SIG-M5 (cell line): ENCODE measurements at places on chromosomes 11 and 22.

GRCh38 chr11:64850979-64851567 lies 6.6 kb upstream of the CDC42BPG start:
- DNase-seq, result no peak

- DNase-seq, result no peak
Measured at GRCh38 chr22:31509061-31509762, 12.9 kb downstream of the SFI1 start.

DNA sequence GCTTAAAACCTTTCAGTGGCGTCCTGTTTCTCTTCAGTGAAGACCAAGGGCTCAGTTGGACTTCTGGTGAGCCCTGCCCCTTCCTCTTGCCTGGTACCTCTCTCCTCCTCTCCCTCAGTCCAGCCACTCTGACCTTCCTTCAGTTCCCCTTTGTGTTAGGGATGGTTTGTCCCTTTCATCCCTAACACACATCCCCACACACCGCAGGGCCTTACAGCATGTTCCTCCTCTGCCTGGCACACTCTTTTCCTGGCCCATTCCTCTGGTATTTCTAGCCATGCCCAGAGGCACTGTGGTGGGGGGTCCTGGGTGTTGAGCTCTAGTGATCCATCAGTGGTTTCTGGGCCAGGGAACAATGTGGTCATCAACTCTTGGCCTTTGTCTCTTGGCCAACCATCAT lies 21.4 kb downstream of the GNAZ start:
- no peak for DNase-seq

DNA sequence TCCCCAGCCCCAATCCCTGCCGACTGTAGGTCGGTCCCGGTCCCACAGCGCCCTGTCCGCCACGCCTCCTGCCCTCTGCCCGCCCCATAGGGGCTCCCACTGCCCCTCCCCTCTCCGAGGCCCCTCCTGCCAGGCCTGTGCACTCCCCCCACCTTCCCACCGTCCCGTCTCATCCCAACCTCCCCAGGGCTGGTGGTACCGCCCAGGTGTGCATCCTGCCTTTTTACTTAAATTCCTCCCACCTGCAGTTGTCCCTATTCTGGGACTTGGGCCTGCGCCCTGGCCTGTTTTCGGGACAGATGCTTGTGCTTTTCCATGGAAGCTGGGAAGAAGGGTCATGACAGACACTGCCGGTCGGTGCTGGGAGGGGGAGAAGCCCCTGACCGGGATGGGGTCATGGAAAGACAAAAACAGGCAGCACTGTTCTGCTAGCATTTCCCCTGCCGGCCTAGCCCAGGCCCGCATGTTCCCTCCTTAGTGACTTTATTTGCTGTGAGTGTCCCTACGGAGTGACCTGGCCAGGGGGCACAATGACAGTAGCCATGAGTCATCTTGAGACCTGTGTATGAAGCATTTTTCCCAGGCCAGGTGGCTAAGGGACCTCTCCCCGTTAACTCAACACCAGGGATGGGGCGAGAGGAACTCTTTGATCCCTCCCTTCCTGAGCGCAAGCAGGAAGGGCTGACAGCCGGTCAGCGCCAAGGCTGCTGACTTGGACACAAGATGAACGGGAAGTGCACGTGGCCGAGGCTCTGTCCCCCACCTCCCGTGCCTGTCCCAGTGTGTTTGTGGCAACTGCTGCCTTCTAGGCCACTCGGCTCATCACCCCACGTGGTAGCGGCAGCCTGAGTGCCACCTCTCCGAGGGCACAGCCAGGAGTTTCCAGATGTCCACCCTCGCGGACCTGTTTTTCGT lies 7.1 kb downstream of the TBX1 start:
- no peak for DNase-seq

DNA sequence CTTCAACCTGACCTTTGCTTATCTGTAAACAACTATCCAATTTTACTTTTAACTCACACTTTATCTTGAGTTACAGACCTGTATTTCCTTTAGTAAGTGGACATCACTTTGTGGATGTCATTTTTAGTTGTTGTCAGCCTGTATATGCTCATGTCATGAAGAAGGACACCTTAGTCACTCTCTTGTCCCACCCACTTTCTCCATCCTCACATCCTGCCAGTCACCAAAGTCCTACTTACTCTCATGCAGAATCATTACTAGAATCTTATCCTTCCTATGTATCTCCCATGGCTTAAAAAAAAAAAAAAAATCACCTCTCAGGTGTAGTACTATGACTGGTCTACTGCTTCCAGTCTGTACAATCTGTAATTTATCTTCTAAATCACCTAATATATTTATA lies 43.3 kb downstream of the SESN3 start:
- no peak for DNase-seq

DNA sequence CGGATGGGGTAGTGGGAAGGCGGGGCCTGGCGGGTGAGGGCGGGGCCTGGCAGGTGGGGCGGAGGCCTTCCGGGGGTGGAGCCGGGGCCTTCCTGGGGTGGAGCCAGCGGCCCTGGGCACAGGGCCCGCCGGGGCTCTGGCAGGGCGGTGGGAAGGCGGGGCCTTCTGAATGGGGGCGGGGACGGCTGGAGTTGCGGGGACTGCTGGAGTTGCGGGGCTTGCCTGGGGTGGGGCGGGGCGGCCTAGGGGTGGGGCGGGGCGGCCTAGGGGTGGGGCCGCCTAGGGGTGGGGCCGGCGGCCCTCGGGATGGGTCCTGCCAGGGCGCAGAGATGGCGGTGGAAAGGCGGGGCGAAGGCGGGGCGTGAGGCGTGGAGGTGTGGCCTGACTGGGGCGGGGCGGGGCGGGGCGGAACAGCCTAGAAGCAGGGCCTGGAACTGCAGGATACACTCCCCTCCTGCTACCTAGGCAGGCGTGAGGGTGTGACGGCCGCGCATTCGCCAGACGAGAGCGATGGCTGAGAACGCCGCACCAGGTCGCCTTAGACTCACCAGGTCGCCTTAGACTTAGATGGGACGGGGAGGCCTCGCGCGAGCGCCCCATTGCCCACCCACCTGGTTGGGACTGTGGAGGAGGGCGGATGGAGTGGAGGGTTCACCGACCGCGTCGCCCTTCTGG lies 19.3 kb downstream of the RRP7A start:
- DNase-seq, result no peak

GRCh38 chr11:15035283-15035682 lies 38.1 kb upstream of the CALCB start:
- no peak for DNase-seq
